Activated CD4-positive, alpha-beta T cell treated with anti-CD3 and anti-CD28 coated beads, Interleukin-2, amount 50 U/mL, for 16 hours (primary cell): ENCODE measurements at places on chromosomes 2 and 18.

- DNase-seq, result peak; percentile 78
These were observed 3.0 kb downstream of the CLEC4F start for GRCh38 chr2:70817284-70817954.

GRCh38 chr2:113166187-113166645, 7.6 kb upstream of the PSD4 start:
- DNase-seq, result no peak

DNA sequence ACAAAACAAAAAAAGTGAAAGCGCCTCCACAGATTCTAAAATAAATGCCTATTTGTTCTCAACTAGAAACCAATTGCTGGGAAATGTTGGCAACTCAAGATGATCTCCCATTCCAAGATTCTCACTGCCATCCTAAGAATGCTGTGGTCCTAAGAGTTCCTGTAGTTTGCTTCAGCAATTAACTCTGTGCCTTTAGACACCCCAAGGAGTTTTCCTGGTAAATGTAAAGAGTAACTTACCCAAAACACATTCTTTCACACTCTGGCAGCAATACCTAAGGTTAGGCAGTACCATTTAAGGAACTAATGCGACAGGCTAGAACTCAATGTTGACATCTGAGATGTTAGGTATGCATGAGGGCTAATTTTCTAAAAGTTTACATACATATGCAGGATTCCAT, 58.8 kb upstream of the TANK start:
- no peak for DNase-seq

GRCh38 chr2:69032336-69032735, 19.4 kb downstream of the ANTXR1 start:
- no peak for DNase-seq

GRCh38 chr2:10536569-10537133, 88.5 kb upstream of the ODC1 start:
- no peak for DNase-seq

DNA sequence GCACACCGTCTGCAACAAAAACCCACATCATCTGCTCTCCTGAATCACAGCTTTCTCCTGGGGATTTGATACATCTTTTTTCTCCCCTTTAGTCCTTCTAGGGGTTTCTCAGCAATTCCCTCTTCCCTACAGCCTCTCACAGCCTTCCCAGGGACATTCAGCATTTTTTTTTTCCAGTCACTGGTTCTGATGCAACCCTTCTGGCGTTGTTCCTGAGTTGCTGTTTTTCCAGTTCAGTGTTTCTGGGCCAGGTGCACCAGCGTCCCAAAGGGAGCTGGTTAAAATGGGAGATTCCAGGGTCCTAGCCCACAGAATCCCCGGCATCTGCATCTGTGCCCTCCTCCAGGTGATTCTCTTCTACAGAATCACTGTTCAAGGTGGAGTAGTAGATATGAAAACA, 36.1 kb downstream of the ADCY3 start:
- no peak for DNase-seq

DNA sequence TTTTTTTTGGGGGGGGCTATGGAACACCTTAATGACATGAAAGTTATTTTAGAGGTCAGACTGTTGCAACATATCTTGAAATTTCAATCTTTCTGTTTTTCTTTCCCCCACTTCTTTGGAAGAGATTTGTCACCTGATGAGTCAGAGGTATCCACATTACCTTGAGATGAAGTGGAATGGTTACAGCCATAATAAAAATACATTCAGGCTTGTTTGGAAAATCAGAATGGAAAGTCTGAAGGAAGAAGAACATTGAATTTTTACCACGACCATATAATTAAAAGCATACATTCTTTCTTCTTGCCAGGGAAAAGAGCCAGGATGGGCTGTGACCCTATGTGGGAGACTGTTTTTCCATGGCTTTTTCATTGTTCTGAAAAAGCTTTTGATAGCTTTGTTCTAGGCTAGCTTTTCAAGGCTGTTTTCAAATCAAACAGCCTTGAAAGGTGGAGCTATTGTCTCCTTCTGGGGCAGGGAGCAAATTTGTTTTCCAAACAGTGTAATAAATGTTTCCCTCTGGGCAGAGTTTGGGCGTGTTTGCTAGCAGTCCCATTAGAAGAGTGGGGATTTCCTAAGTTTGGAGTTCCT, 2.3 kb upstream of the GTF3C3 start:
- DNase-seq, result no peak

GRCh38 chr18:35075132-35075531, 33.9 kb downstream of the MAPRE2 start:
- no peak for DNase-seq

GRCh38 chr2:69250981-69251380, 136.0 kb downstream of the GFPT1 start:
- DNase-seq, result no peak

DNA sequence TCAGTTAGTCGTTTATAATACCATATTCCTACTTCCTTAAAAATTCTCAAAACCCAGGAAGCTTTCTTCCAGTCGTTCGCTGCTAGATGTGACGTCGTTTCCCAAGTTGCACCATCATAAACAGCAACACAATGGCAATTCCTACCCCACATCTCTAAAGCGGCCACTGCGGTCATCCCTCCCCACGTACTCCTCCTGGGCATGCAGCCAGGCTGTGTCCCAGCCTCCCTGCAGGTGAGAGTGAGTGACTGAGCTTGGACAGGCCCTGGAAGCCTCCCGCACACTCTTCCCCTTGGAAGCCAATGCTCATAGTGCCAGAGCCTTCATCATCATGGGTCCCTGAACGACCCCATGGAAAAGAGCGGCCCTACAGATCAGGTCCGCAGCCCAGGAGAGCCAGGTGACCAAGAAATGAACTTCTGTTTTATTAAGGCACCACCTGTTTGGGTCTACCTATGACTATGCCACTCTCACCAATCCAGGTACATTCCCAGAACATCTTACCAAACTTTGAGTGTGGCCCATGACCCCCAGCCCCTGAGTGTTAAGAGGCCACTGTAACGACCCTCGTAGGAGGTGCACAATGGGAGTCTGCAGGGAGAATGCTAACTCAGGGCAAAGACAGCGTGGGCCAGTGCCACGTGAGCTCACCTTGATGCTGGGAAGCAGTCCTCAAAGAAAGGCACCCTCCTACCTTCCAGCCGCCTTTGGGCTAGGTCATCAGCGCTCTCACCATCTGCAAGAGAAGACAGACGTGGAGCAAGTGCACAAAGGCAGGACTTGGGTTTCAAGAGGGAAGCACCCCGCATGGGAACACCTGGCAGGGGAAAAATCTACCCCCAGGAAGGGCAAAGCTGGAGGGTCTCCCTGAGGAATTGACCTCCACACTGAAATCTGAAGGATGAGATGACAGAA, 74.7 kb upstream of the RAB6C start:
- DNase-seq, result no peak

DNA sequence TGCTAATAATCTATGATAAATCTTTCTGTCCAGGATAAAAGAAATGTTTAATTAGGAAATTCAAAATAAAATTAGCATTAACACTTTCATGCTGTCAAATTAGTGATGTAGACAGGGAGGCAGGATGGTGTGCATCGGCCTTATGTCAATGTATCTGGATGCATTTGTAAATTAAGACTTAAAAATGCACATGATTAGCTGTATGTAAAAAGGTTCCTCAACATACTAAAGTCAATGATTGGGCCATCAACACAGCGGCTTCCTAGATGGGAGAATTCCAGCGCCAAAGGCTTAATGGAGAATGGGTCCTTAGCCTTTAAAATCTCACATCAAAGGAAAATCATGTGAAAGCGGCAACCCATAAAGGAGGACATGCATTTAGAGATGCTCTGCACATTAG, 77.5 kb upstream of the ZEB2 start:
- DNase-seq, result no peak

DNA sequence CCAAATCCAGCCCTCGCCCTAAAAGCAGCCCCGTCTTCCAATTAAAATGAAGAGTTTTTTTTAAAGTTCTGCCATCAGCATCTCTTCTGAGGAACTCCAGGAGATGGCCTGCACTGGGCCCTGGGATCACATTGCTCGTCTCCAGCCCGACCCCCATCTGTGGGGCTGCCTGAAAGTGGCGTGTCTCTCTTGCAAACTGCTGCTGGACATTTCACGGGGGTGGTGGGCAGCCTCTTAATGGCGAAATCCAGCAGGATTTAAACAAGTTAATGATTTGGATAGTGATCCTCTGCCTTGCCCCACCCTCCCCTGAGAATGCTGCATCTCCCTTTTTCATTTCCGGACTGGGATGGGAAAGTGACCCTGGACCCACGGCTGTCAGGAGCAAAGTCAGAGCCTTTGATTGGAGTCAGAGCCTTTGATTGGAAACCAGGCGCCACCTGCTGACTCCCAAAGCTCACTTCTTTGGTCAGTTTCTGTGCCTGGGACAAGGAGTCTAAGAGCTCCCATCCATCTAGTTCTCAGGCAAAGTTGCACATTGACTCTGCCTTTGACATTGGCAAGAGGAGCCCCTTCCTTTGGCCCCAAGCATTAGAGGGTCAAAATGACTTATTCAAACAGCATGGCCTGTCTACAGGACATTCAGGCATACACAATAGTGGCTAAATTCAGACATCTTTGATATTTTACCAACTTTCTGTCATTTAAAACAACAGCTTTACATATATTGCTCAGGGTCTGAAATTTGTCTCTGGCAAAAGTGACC, 155.2 kb downstream of the SH3BP4 start:
- DNase-seq, result peak; percentile 8

- no peak for DNase-seq
These were observed 125.5 kb upstream of the XIRP2 start for GRCh38 chr2:166762746-166763145.

DNA sequence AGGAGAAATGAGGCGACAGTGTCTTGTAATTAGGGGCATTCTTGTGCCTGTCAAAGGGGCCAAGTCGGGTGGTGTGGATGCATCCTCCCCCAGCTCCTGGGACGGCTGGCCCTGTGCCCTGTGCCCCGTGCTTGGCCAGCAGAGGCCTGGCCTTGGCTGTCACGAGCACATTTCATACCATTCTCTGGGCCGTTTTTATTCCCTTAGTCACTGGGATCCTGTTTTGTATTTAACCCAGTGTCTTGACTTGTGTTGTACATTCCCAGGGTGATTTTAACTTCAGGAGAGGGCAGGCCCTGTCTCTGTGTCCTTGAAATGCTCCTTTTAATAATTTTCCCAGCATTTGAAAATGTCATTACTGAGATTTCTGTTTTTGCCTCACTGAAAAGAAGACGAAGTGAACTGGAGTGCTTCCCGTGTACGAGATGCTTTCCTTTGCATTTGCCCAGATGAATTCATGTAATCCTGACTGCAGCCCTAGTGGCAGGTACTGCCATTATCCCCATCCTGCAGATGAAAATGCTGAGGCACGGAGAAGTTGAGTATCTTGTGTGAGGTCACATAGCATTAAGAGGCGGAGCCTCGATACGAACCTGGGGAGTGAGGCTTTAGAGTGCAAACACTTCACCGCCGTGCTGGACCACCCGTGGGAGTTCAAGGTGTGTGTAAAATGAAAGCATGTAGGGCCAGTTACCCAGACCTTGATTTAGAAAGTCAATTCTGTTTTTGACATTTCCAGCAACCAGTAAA, 57.0 kb downstream of the SH3RF3 start:
- DNase-seq, result no peak

- peak; percentile 23 for DNase-seq
These were observed 10.9 kb upstream of the CNRIP1 start for GRCh38 chr2:68330691-68331090.
